Pericardium fibroblast (primary cell): ENCODE measurements at places on chromosomes 7 and 10. TPM values are rescaled to one million over a fixed set of nuclear protein-coding genes. Genes with fewer than 3 reads are reported as not detected.

CALML5 gene
- total RNA-seq, result not detected in 2 replicates

GDF2 gene
- not detected in 2 replicates for total RNA-seq

AMZ1 gene
- total RNA-seq, result 0.12 TPM in 1 of 2 replicates, not detected in the other

LIPK gene
- not detected in 2 replicates for total RNA-seq

SORCS1 gene
- total RNA-seq, result 0.09 TPM in 1 of 2 replicates, not detected in the other

MYL10 gene
- not detected in 2 replicates for total RNA-seq

CACNB2 gene
- 1.2 and 1.9 TPM in 2 replicates for total RNA-seq

CTAGE6 gene
- 0.94 TPM in 1 of 2 replicates, not detected in the other for total RNA-seq

BAIAP2L1 gene
- 1.3 and 1.6 TPM in 2 replicates for total RNA-seq

SLC13A1 gene
- total RNA-seq, result not detected in 2 replicates

CYP2C19 gene
- total RNA-seq, result not detected in 2 replicates

ITIH5 gene
- total RNA-seq, result 0.47 and 3.5 TPM in 2 replicates

SH2D4B gene
- total RNA-seq, result not detected in 2 replicates
